ENCODE measurements at places on chromosomes 6 and 20. TPM values are rescaled to one million over a fixed set of nuclear protein-coding genes. Genes with fewer than 3 reads are reported as not detected.

Gene RAB5IF
- total RNA-seq, result 123 TPM

Gene PNLDC1
- 0.09 TPM for total RNA-seq

Gene CRIP3
- 5.2 TPM for total RNA-seq

- H3K4me3 ChIP-seq, result no peak overlapping the region
- peaks cover 24% of the 10 kb centered on the region for H3K4me1 ChIP-seq
- no peaks in the 10 kb centered on the region for H3K36me3 ChIP-seq
- H3K27me3 ChIP-seq, result no peaks in the 10 kb centered on the region
Measured at GRCh38 chr20:49985617-49986016, 2.8 kb downstream of the SNAI1 start.

- no peak overlapping the region for H3K27ac ChIP-seq
- no peak for DNase-seq
- no peak overlapping the region for H3K4me3 ChIP-seq
- no peaks in the 10 kb centered on the region for H3K36me3 ChIP-seq
- H3K27me3 ChIP-seq, result no peaks in the 10 kb centered on the region
- H3K4me1 ChIP-seq, result peaks cover 7% of the 10 kb centered on the region
Measured at GRCh38 chr6:113121571-113121970, 735.6 kb upstream of the MARCKS start.

GRCh38 chr6:170435766-170436165 lies 117.3 kb downstream of the PSMB1 start:
- no peaks in the 10 kb centered on the region for H3K36me3 ChIP-seq
- H3K27ac ChIP-seq, result no peak overlapping the region
- DNase-seq, result no peak
- no peaks in the 10 kb centered on the region for H3K27me3 ChIP-seq
- H3K4me3 ChIP-seq, result no peak overlapping the region
- H3K4me1 ChIP-seq, result peaks cover 21% of the 10 kb centered on the region

GRCh38 chr20:49163696-49164095 lies 24.4 kb downstream of the STAU1 start:
- peaks cover 13% of the 10 kb centered on the region for H3K36me3 ChIP-seq
- no peaks in the 10 kb centered on the region for H3K27me3 ChIP-seq
- H3K4me3 ChIP-seq, result no peak overlapping the region
- no peak overlapping the region for H3K27ac ChIP-seq
- H3K4me1 ChIP-seq, result peaks cover 12% of the 10 kb centered on the region
- no peak for DNase-seq

DNA sequence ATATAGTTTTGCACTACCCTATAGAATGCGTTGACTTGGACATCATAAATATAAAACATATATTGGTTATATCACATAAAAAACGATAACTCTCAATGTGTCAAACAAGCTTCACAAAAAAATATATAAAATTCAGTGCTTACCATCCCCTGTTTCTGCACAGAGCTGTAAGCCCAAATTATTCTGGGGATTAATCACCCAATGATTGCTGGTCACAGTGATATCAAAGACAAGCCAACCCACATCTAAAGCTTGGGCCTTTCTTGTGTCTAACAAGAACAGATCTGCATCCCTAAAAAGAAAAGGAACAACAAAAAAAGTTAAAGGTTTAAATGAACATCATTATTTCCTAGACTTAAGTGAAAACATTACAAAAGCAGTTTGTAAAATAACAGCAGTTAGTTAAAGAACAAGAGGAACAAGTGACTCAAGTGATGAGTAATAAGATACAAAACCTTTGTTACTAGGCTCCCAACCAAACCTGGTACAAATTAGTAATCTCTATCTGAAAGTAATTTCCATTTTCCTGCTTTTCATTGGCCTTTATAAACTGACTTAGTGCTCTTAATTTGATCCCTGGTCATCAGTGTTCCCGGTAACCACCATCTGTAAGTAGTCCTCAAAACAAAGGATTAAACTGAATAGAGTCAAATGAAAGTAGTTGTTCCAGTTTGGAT lies 81.1 kb downstream of the BMP5 start:
- no peaks in the 10 kb centered on the region for H3K27me3 ChIP-seq
- no peak overlapping the region for H3K27ac ChIP-seq
- H3K4me3 ChIP-seq, result no peak overlapping the region
- no peak for DNase-seq
- H3K4me1 ChIP-seq, result peaks cover 7% of the 10 kb centered on the region

- H3K4me1 ChIP-seq, result peaks cover 14% of the 10 kb centered on the region
- no peak overlapping the region for H3K27ac ChIP-seq
- H3K36me3 ChIP-seq, result no peaks in the 10 kb centered on the region
- H3K4me3 ChIP-seq, result no peak overlapping the region
Measured at GRCh38 chr6:81842254-81842653, 89.8 kb upstream of the TENT5A start.

Data from cardiac muscle cell (in vitro differentiated cells and primary cell).